ENCODE measurements at places on chromosomes 11 and 22.

- DNase-seq = no peak
Observed at GRCh38 chr11:1892116-1892515, 421 bp upstream of the PRR33 start.

GRCh38 chr11:6864438-6864837, 1.6 kb downstream of the OR10A2 start:
- no peak for DNase-seq

DNA sequence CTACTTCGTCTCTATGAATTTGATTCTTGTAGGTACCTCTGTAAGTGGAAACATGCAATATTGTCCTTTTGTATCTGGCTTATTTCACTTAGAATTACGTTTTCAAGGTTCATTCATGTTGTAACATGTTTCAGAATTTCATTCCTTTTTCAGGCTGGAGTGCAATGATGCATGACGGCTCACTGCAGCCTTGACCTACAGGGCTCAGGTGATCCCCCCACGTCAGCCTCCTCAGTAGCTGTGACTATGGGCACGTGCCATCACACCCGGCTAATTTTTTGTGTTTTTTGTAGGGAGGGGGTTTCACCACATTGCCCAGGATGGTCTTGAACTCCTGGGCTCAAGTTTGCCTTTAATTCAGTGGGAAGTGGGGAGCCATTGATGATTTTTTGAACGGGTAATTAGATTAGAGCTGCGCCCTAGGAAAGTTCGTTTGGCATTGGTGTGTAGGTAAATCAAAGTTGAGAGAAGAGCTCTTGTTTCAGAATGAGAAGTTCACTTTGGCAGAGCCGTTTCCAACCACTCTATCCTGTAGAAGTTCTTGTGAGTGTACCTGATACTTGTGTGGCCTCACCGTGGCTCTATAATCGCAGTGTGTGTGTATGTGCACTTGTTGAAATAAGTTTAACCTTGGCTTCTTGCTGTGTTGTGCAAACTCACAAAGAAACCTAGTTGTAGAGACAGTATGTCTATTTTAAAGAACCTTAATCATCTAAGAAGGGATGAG, 115.9 kb downstream of the NAV2 start:
- no peak for DNase-seq

DNA sequence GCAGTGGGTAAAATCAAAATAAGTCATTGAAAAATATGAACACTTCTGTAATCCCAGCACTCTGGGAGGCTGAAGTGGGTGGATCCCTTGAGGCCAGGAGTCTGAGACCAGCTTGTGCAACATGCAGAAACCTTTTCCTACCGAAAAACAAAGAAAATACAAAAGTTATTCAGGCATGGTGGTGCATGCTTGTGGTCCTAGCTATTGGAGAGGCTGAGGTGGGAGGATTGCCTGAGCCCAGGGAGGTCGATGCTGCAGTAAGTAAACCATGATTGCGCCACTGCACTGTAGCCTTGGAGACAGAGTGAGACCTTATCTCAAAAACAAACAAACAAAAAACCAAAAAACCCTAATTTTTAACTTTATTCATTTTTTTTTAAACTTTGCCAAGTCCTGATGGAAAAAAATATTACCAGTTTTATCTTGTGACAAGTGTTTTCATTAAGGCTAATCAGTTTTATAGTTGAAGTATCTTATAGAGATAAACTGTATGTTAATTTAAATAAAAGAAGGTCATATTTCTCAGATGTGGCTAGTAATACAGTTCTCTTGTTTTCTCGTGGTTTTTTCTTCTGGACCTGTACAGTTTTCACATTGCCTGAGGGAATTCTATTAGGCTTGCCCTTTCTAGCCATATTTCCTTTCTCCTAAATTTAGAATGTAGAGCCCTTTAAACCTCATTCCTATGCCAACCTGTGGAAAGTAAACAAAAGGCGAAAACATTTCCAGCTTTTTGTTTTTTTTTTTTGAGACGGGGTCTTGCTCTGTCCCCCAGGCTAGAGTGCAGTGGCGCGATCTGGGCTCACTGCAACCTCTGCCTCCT, 9.4 kb downstream of the HIPK3 start:
- no peak for DNase-seq

DNA sequence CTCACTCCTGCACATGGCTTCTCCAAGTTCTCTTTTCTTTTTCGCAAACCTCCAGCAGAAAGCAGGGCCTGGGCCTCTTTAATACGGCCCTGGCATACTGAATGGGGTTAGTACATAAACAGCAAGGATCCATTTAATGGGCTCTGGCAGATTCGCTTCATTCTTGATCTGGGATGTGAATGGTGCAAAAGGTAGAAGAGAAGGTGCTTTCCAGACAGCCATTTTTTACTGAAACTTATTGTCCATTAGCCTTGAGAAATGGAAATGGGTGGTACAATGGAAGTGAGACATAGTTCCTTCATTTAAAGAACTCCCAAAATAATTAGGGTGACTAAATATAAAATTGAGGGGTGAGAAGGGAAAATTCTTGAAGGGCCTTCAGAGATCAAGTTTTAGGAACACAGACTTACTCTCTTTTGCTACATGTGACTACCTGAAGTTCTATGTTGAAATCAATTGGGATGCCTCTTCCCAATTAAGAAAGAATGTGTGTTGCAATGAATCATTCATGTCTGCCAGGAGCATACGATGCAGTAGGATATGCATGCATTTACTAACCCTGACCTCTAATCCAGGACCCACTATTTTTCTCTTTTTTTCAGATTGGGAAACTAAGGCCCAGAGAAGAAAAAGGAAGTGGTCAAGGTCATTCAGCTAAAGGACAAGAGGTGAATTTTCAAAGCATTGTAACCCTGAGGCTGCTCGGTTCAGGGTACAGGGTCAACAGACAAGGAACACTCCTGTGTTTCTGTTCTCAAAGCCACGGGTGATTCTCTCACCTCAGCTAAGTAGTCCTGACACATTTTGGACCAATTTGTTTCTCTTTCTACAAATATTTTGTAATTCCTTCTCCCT, 144.1 kb downstream of the BBOX1 start:
- DNase-seq = no peak

- no peak for DNase-seq
Observed at GRCh38 chr22:19554834-19555404, 30.7 kb upstream of the CLDN5 start.

DNA sequence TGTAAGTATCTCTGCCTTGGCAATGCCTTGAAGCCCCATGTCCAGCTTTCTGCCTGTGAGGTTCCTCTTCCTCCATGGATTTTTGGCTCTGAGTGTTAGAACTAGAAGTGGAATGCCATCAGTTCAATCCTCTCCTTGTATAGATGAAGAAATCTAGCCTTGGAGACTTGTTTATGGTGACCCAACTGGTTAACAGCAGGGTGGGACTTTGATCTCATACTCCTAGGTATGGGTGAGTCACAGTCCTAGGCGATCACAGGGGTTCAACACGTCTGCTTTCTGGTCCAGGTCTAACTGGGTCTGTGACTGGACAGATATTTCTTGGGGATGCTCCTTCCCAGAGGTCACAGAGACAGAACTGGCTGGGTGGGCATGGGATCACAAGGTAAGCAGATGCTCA, 9.2 kb upstream of the MTFP1 start:
- no peak for DNase-seq

- no peak for DNase-seq
Observed at GRCh38 chr22:31947296-31947695, 3.0 kb downstream of the YWHAH start.

DNA sequence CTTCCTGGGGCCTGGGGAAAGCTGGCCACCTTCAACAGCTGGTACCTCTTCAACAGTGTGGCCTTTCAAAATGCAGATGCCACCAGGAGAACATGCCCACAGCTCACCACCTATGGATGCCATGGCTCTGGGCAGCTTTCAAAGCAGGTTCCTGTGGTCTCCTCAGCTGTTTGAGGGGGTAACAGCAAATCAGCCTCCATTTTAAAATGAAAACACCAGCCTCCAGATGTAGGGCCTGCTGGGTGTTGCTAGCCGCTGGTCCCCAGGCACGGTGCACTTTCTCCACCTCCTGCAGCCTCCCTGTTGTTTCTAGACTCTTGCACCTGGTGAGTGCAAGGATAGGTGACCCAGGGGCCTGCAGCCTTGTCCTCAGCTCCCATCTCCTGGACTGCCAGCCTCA, 10.0 kb downstream of the CDPF1 start:
- no peak for DNase-seq
